ENCODE measurements at places on chromosomes 16 and 17. TPM values are rescaled to one million over a fixed set of nuclear protein-coding genes. Genes with fewer than 3 reads are reported as not detected.

The ANKRD40 gene
- polyA plus RNA-seq, result 30.9 TPM

The PRSS21 gene
- not detected for polyA plus RNA-seq

The ABCC12 gene
- 20.7 TPM for polyA plus RNA-seq

The SLC16A6 gene
- 6.4 TPM for polyA plus RNA-seq

The KRTAP4-6 gene
- not detected for polyA plus RNA-seq

The DDX28 gene
- polyA plus RNA-seq, result 2.8 TPM

The AXIN1 gene
- polyA plus RNA-seq, result 0.26 TPM

The CPNE7 gene
- 0.71 TPM for polyA plus RNA-seq

The SPHK1 gene
- polyA plus RNA-seq, result 0.78 TPM

The KLHL10 gene
- not detected for polyA plus RNA-seq

The GJD3 gene
- not detected for polyA plus RNA-seq

The TNFSF12 gene
- polyA plus RNA-seq, result 1.9 TPM

The MAF gene
- polyA plus RNA-seq, result 3.4 TPM

The RAP1GAP2 gene
- polyA plus RNA-seq, result 1.2 TPM

The DRC3 gene
- 1.4 TPM for polyA plus RNA-seq

The CDRT4 gene
- polyA plus RNA-seq, result 2.1 TPM

The AHSP gene
- polyA plus RNA-seq, result not detected

Measured in Purkinje cell (primary cell).